Pancreas (tissue), 10 donors: ENCODE measurements at places on chromosomes 3 and 15.

DNA sequence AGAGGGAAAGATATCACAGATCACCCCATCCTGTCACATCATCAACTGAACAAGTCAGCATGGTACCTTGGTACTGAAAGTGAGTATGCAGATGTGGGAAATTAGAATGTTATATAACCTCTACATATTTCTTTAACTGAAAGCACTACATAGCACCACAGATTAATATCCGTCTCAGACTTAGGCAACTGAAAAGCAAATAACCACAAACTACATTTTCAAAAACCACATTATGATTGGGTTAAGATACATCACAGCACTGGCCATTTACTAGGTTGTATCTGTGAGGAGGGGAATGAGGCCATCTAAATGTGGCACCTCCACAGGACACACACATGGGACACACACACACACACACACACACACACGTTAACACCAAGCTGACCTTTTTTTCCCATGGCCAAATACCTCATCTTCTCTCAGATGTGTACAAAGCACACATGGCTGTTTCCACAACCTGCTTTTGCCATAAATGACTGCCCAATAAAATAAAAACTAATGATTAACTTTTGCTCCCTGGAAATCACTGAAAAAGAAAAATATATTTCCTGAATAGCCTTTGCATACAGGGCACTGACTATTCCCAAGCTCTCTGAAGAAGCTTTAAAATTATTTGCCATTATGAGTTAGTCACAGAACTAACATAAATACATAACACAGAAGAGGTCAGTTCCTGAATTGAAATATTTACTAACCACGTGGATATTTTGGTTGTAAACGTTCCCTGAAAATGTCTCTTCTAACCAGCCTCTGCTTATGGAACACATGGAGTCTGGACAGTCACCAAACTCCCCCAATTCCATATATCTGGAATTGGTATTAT is 60.1 kb downstream of the SUMF1 start:
- H3K27ac ChIP-seq: peak overlapping the region; percentile 23
- H3K27me3 ChIP-seq: no peaks in the 10 kb centered on the region
- H3K4me1 ChIP-seq: peaks cover 16% of the 10 kb centered on the region
- DNase-seq: no peak
- no peaks in the 10 kb centered on the region for H3K36me3 ChIP-seq

GRCh38 chr3:43540624-43541023 is 81.2 kb downstream of the ANO10 start:
- no peaks in the 10 kb centered on the region for H3K27me3 ChIP-seq
- H3K36me3 ChIP-seq: no peaks in the 10 kb centered on the region
- H3K27ac ChIP-seq: no peak overlapping the region
- no peak for DNase-seq
- H3K4me1 ChIP-seq: no peaks in the 10 kb centered on the region

DNA sequence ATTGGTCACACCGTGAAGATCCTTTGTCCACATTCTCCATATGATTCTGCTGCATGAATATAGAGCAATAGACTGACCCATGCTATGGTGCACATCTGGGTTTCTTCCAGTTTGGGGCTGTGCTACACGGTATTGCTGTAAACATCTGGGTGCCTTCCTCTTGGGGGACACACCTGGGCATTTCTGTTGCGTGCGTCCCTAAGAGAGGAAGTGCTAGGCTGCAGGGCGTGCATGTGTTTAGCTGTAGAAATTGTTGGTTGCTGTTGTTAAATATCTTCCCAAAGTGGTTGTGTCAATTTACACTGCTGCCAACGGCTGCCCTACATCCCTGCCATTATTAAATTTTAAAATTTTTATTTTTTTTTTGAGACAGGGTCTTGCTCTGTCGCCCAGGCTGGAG is 52.4 kb downstream of the NUP210 start:
- H3K27ac ChIP-seq: no peak overlapping the region
- no peak for DNase-seq
- H3K27me3 ChIP-seq: no peaks in the 10 kb centered on the region

- H3K36me3 ChIP-seq: no peaks in the 10 kb centered on the region
- DNase-seq: no peak
- no peaks in the 10 kb centered on the region for H3K27me3 ChIP-seq
- no peak overlapping the region for H3K4me3 ChIP-seq
- H3K4me1 ChIP-seq: no peaks in the 10 kb centered on the region
Observed at GRCh38 chr15:79769069-79769481, 127.7 kb downstream of the MTHFS start.

GRCh38 chr3:194111336-194111735 is 24.6 kb upstream of the HES1 start:
- DNase-seq: no peak
- no peaks in the 10 kb centered on the region for H3K27me3 ChIP-seq
- H3K4me3 ChIP-seq: no peak overlapping the region
- H3K36me3 ChIP-seq: no peaks in the 10 kb centered on the region

GRCh38 chr15:40846841-40847222 is 3.0 kb downstream of the SPINT1 start:
- no peaks in the 10 kb centered on the region for H3K36me3 ChIP-seq
- H3K27me3 ChIP-seq: no peaks in the 10 kb centered on the region
- no peak overlapping the region for H3K4me3 ChIP-seq
- peak overlapping the region; percentile 94 for H3K27ac ChIP-seq

GRCh38 chr3:141065841-141066805 is 15.0 kb downstream of the SPSB4 start:
- H3K4me1 ChIP-seq: peaks cover 42% of the 10 kb centered on the region
- no peaks in the 10 kb centered on the region for H3K36me3 ChIP-seq
- DNase-seq: no peak
- peak overlapping the region; percentile 66 for H3K27ac ChIP-seq
- H3K27me3 ChIP-seq: no peaks in the 10 kb centered on the region

GRCh38 chr3:101962055-101962454 is 112.7 kb downstream of the NFKBIZ start:
- no peak for DNase-seq
- no peaks in the 10 kb centered on the region for H3K36me3 ChIP-seq
- no peaks in the 10 kb centered on the region for H3K4me1 ChIP-seq
- H3K27me3 ChIP-seq: no peaks in the 10 kb centered on the region
- no peak overlapping the region for H3K27ac ChIP-seq

DNA sequence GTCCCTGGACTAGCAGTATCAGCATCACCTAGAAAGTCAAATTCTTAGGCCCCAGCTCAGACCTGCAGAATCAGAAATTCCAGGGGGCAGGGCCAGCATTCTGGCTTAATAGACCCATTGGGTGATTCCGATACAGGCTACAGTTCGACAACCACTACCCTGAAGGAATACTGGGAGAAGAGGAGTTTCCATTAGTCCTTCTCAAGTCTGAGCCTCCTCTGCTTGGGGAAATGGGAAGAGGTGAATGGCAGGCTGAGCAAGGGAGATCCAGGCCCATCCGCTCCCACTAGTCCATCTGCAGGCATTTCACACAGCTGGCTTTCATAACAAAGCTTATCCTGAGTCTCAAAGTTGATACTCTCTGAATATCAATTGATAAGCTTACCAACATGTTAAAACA is 69.1 kb downstream of the MECOM start:
- no peak overlapping the region for H3K4me3 ChIP-seq
- no peak overlapping the region for H3K27ac ChIP-seq
- DNase-seq: no peak

GRCh38 chr15:31389576-31389975 is 62.9 kb downstream of the KLF13 start:
- no peak for DNase-seq
- H3K27ac ChIP-seq: no peak overlapping the region
- H3K27me3 ChIP-seq: no peaks in the 10 kb centered on the region
- H3K36me3 ChIP-seq: no peaks in the 10 kb centered on the region
- H3K4me1 ChIP-seq: no peaks in the 10 kb centered on the region
- no peak overlapping the region for H3K4me3 ChIP-seq

DNA sequence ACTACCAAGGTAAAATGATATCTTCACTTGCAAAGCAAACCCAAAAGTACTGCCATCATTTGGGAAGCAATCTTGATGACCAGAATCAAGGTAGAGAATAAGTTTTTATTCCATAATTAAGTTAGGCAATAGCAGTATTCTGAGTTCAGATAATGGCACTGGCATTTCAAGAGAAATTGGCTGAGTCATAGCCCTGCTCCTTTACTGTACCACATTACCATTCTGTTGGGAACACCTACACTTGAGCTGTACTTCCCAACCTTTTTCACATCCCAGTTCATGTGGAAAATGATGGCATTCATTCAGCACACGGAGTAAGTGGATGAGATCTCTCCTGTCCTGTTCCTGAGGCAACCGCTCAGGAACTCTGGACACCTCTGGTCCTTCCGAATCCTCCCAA is 311.6 kb upstream of the TPRG1 start:
- no peaks in the 10 kb centered on the region for H3K27me3 ChIP-seq
- no peak overlapping the region for H3K4me3 ChIP-seq
- DNase-seq: no peak
- H3K27ac ChIP-seq: no peak overlapping the region
- H3K36me3 ChIP-seq: no peaks in the 10 kb centered on the region
- H3K4me1 ChIP-seq: no peaks in the 10 kb centered on the region

GRCh38 chr3:101851072-101851770 is 1.9 kb downstream of the NFKBIZ start:
- peak overlapping the region; percentile 99 for H3K27ac ChIP-seq
- peaks cover 8% of the 10 kb centered on the region for H3K36me3 ChIP-seq
- H3K4me1 ChIP-seq: peaks cover 49% of the 10 kb centered on the region
- no peak for DNase-seq
- H3K27me3 ChIP-seq: no peaks in the 10 kb centered on the region

- H3K27ac ChIP-seq: no peak overlapping the region
- H3K36me3 ChIP-seq: no peaks in the 10 kb centered on the region
- H3K4me1 ChIP-seq: no peaks in the 10 kb centered on the region
- no peaks in the 10 kb centered on the region for H3K27me3 ChIP-seq
- no peak overlapping the region for H3K4me3 ChIP-seq
Observed at GRCh38 chr15:42704492-42704926, 32.4 kb downstream of the CDAN1 start.

DNA sequence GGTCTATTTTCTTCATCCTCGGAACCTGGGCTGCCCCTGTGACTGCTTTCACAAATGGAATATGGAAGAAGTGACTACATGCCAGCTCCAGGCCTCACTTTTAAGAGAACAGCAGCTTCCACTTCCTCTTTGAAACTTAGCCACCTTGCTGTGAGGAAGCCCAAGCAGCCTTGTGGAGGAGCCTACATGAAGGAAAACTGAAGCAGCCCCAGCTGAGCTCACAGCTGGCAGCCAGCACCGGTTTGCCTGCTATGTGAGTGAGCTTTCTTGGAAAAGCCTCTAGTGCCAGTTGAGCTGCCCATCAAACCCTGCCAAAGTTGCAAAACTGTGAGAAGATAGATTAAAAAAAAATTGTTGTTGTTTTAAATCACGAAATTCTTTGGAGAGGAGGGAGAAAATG is 498.0 kb upstream of the PROK2 start:
- no peak for DNase-seq
- H3K4me1 ChIP-seq: no peaks in the 10 kb centered on the region
- H3K27me3 ChIP-seq: no peaks in the 10 kb centered on the region
- no peak overlapping the region for H3K4me3 ChIP-seq

DNA sequence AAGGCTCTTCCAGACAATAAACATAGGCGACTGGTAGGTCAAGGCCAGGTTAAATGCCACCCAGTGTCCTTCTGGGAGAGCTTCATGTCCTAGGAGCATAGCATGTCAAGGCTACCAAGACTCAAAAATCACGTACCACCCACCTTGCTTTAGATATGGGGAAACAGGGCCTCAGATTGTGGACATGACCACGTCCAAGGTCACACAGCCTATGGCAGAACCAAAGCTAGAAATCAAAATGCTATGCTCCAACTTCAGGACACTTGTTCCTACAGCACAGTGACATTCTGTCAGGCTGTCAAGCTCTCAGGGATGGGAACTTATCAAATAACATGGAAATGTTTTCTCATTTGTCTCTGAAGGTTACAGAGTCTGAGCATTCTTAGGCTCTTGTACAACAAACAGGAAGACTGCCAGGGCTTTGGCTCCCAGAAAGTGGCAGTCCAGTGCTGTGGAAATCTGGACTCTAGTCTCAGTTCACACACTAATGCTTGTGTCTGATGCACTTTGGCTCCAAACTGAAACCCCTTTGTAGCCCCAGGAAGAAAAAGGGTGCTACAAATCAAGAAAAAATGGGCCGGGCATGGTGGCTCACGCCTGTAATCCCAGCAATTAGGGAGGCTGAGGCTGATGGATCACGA is 170.4 kb upstream of the LPP start:
- no peaks in the 10 kb centered on the region for H3K27me3 ChIP-seq
- no peaks in the 10 kb centered on the region for H3K36me3 ChIP-seq
- H3K4me3 ChIP-seq: no peak overlapping the region
- H3K27ac ChIP-seq: no peak overlapping the region
